Lung microvascular endothelial cell (primary cell): ENCODE measurements at places on chromosomes 16 and 17.

- no peak for DNase-seq
Measured at GRCh38 chr17:79057737-79058385, 16.8 kb upstream of the ENGASE start.

DNA sequence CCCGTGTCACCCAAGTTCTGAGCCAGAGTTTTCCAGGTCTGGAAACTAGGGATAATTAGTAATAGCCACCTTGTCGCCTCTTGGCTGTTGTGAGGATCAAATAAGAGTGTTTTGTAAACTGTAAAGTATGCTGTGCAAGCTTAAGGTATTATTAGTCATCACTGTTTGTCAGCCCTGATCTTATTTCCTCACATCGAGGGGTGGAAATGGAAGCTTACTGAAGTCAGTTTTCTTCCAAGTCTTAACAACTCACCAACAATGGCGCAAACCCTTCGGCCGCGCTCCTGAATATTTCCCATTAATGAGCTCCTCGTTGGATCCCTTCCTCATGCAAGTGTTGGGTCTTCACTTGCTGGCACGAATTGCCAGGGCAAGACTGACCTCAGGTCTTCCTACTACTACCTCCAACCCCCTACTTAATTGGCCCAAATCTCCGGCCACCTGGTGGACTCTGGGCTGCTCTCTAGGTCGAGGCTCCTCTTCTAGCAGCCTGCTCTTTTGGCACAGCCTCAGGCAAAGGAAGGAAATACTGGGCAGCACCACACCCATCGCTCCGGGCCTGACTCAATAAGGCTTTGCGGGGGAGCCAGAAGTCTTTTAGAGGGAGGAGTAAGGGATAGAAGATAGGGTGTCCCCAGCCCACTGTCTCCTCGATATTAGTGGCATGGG is 885 bp upstream of the SLC35B1 start:
- no peak for DNase-seq

GRCh38 chr17:74052993-74053711 is 150.3 kb upstream of the RPL38 start:
- no peak for DNase-seq

GRCh38 chr16:86831366-86831765 is 253.0 kb downstream of the FOXL1 start:
- no peak for DNase-seq

DNA sequence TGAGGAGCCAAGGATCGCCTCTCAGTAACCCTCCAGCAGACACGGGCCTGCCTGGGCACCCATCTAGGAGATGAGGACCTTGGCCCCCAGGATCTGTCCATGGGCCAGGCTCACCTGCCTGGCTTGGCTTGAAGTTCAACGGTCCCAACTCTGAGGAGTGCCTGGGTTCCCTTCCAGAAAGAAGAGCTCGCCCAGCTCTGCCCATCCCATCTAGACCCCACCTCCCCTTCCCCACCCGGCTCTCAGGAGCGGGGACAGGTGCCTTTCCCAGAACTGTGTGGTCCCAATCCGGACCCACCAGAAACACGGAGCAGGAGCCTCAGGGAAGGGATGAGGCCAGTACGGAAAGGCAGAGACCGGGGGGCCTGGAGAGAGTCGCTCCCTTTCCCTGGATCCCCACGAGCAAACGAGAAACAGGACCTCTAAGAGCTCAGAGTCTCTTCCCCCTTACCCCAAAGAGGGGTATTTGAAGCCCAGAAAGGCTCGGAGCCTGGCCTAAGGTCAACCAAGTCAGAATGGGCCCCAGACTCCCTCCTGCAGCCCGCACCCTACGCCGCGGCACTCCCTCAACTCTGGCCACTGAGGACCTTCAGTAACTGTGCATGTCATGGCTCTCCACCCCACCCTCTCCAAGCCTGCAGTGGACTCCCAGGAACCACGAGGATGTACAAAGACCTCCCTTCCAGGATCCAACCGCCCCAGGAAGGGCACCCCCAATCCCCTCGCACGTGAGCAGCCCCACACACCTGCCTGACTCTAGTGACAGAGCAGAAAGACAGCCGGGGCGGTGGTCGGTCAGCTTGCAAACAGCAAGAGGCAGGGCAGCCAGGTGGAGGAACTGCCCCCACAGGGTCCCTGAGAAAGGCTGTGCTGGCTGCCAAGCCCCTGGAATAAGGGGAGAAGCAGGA is 5.4 kb downstream of the CLUH start:
- DNase-seq, result no peak

- no peak for DNase-seq
Measured at GRCh38 chr17:78585006-78585630, 7.9 kb upstream of the DNAH17 start.

DNA sequence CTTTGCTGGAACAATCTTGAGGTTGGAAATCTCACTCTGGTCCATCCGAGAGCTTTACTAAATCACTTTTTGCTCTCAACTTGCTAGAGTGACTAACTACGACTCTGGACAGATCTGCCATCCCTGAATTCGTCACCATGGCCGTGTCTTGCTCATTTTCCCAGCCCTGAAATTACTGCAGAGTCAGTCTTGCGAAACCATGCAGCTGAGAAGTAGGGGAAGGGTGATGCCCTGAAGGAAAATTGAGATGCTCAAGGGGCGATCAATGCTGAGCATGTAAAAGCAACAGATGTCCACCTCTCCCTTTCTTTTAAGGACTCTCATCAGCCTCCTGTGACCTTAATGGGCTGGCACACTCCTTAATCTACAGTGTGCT is 18.8 kb downstream of the PCTP start:
- no peak for DNase-seq

- no peak for DNase-seq
Measured at GRCh38 chr17:2453325-2453724, 52.5 kb upstream of the MNT start.

DNA sequence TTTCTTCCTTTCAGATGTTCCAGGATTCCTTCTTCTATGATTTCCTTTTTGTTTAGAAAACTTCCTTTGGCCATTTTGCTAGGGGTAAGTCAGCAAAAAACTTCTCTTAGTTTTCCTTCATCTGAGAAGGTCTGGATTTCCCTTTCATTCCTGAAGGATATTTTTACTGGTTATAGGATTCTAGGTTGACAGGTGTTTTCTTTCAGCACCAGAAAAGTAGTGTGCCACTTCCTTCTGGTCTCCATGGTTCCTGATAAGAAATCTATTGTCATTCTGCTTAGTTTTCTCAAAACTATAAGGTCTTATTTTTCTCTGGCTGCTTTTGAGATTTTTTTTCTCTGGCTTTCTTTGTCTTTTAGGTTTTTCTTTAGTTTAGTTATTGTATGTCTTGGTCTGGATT is 27.6 kb downstream of the MPRIP start:
- no peak for DNase-seq

DNA sequence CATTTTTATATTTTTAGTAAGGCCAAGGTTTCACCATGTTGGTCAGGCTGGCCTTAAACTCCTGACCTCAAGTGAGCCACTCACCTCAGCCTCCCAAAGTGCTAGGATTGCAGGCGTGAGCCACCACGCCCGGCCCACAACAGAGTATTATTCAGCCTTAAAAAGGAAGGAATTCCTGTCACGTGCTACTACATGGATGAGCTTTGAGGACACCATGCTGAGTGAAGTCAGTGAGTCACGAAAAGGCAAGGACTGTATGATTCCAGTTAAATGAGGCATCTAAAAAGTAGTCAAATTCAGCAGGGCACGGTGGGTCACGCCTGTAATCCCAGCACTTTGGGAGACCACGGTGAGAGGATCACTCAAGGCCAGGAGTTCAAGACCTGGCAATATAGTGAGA is 9.7 kb downstream of the CSF3 start:
- DNase-seq, result peak; percentile 55

GRCh38 chr17:19347323-19348080 is 15.0 kb downstream of the B9D1 start:
- no peak for DNase-seq

- DNase-seq, result peak; percentile 65
Measured at GRCh38 chr16:11379420-11379819, 34.2 kb downstream of the RMI2 start.

DNA sequence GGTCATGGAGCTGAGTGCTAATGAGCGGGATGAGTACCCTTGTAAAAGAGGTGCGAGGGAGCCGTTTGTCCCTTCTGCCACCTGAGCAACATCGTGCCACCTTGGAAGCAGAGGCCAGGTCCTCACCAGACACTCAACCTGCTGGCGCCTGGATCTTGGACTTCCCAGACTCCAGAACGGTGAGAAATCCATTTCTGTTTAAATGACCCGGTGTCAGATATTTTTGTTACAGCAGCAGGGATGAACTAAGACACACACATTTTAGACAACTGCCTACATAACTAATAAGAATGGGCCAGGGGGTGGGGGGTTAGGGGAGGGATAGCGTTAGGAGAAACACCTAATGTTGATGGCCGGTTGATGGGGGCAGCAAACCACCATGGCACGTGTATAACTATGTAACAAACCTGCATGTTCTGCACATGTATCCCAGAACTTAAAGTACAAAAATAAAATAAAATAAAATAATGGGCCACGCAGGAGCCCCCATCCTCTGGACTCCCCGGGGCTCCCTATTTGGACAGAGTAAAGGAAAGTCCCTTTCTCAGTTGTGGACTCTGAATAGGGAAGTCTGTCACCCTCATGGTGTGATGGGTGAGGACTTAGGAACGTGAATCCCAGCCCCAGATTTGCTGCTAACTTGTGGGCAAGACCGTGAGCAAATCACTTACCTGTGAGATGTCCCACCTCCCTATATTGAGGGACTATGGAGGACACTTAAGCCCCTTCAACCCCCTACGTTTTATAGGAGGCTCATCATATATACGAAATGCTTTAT is 60.6 kb upstream of the DNAH17 start:
- no peak for DNase-seq
